Stimulated activated CD8-positive, alpha-beta memory T cell treated with anti-CD3 and anti-CD28 coated beads, Interleukin-12 subunit alpha, Interleukin-12 subunit beta, amount 100 ng/mL, for 4 hours (primary cell): ENCODE measurements at places on chromosomes 7 and 10.

DNA sequence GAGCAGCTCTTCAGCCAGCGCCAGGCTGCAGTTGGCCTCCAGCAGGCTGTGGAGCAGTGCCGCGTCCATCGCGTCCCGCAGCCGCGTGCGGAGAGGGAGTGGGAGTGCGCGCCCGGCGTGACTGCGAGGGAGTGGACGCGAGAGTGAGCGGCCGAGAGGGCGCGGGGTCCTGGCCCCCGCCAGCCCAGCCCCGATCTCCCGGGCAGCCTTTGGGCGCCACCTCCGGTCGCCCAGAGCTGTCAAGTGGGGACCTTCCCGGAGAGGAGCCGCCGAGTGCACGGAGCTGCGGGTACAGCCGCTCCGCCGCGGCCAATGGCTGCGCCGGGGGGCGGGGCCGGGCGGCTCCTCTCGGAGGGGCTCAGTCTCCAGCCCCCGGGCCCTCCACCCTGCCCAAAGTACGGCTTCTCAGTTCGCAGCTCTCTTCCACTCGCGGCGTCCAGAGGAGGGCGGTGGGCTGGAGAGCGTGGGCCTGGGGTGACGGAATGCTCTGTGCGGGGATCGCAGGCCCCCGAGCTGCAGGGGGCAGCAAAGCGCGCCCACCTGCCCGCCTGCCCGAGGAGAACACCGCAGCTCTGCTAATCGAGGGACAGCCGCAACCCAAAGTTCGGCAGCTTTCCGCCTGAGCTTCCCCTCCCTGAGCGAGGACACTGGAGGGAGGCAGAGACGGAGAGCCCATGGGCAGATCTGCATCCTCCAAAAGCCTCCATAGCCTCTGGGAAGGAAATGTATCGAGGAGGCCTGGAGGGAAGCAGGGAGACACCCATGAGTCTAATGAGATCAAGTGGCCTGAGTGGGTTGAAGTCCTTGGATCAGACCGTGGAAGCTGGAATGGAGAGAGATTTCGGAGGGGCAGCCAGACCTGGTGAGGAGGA is at the start of gene CRHR2:
Gene CRHR2 (minus strand): TSS at position 245 of the 872 bp plus-strand sequence. CDS start 176 bp downstream, at position 69.
- peak; percentile 15 for DNase-seq

DNA sequence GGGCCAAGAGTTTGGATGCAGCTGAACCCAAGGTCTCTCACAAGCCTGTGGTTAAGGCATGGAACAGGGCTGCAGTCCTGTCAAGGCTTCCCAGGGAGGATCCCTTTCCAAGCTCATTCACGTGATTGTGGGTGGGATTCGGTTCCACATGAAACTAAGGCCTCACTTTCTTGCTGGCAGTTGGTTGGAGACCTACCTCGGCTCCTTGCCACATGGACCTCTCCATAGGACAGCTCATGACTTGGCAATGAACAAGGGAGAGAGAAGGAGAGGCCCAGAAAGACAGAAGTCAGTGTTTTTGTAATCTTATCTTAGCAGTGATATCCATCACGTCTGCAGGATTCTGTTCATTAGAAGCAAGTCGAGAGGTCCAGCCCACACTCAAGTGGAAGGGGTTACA is 583.8 kb downstream of the LRMDA start:
- no peak for DNase-seq

- no peak for DNase-seq
Measured at GRCh38 chr10:133473270-133473669, 19.5 kb downstream of the SCART1 start.

DNA sequence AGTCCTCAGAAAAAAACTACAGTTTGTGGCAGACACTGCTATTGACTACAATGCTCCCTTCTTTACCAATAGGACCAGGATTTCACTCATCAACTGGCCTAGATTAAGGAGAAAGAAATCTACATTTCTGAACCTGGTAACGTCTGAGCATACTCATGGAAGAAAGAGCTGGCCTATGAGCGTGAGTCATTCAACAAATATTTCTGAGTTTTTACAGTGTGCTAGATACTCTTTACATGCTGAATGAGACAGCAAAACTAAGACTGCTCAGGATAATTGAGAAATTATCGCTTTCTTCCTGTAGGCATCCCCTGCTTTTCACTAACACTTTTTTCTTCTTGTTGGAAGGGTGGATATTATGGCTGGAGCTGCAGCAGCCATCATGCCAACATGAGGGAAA is 609.7 kb downstream of the TNS3 start:
- DNase-seq: no peak

- DNase-seq: no peak
Measured at GRCh38 chr10:79627075-79627474, 16.3 kb downstream of the SFTPA1 start.

GRCh38 chr7:22846961-22847360 is 24.3 kb upstream of the TOMM7 start:
- no peak for DNase-seq

GRCh38 chr7:137091396-137091795 is 222.9 kb downstream of the CHRM2 start:
- DNase-seq: no peak

DNA sequence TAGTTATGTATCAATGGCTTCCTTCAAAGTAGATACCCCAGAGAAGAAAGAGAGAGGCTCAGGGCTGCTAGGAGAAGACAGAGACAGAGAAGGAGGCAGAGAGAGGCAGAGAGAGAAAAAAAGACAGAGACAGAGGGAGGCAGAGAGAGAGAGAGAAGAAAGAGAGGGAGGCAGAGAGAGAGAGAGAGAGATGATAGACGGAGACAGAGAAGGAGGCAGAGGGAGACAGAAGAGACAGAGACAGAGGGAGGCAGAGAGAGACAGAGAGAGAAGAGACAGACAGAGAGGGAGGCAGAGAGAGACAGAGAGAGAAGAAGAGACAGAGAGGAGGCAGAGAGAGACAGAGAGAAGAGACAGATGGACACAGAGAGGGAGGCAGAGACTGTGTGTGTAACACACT is 187.9 kb downstream of the DNAJB6 start:
- no peak for DNase-seq

GRCh38 chr10:73875139-73875475 is 752 bp upstream of the CAMK2G start:
- DNase-seq: no peak
